Activated gamma-delta T cell treated with Interleukin-2 at 50 U/mL for 16 hours (primary cell): ENCODE measurements at places on chromosomes 16 and 17.

- no peak for DNase-seq
Measured at GRCh38 chr17:20273741-20274500, 193.4 kb downstream of the LGALS9B start.

DNA sequence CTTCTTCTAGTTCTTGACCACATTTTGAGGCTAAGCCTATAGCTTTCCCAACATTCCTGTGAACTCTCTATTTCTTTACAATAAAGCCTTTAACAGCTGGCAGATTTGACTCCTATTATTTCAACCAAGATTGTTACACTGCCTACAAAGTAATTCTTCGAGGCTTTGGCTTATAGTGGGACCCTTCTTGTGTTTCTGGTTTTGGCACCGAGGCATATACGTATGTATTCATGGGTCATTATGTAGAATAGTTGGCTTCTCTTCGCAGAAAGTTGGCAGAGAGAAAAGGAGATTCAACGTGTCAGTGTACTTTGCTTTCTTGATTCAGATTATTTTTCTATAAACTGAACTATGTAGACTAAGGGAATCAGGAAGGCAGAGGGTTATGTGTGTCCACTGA is 102.2 kb downstream of the ABCA8 start:
- no peak for DNase-seq

- no peak for DNase-seq
Measured at GRCh38 chr16:31301708-31302400, 42.1 kb downstream of the ITGAM start.

GRCh38 chr16:58243528-58244004 is 45.7 kb upstream of the CSNK2A2 start:
- no peak for DNase-seq

DNA sequence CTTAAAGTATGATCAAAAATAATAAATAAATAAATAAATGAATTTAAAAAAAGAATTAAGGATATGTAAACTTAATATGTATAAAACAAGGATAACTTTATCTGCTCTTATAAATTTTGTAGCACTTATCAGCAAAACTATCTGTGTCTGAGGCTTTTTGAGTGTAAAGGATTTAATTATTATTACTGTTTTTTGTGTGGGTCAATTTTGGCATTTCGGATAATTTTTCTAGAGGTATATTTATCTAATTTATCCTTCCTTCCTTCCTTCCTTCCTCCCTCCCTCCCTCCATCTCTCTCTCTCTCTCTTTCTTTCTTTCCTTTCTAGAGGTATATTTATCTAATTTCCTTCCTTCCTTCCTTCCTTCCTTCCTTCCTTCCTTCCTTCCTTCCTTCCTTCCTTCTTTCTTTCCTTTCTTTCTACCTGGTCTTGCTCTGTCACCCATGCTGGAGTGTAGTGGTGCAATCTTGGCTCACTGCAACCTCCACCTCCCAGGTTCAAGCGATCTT is 120.8 kb downstream of the ABCA8 start:
- no peak for DNase-seq

DNA sequence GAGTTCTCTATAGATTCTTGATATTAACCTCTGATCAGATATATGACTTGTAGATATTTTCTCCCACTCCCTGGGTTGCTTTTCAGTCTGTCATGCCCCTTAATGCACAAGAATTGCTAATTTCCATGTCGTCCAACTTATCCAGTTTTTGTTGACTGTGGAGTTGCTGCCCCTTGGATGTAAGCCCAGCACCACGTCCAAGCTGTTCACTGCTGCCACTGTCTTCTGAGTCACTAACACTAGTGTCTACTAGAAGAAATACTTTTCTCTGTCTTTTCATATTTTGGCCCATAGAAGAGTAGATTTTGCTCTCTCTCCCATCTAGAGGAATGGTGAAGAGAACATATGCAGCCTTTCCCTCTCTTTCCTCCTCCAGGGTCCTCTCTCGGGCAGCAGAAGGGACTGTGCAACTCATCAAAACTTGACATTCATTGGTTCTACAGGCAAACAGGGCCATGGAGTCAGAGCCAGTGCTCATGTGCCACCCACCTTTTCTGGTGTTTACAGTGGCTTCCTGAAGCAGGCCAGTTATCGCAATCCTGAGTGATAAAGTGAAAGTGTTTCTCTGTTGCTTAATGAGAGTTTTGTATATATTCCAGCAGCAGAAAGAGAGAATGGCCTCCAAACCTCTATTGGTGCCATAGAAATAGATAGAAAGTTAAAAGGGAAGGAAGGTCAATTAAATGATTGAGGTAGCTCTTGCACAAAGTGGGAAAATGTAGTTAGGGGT is 22.6 kb upstream of the PMP22 start:
- DNase-seq, result no peak

GRCh38 chr17:49987681-49988441 is 7.2 kb downstream of the DLX3 start:
- no peak for DNase-seq

- no peak for DNase-seq
Measured at GRCh38 chr16:72876981-72877373, 171.0 kb downstream of the ZFHX3 start.

DNA sequence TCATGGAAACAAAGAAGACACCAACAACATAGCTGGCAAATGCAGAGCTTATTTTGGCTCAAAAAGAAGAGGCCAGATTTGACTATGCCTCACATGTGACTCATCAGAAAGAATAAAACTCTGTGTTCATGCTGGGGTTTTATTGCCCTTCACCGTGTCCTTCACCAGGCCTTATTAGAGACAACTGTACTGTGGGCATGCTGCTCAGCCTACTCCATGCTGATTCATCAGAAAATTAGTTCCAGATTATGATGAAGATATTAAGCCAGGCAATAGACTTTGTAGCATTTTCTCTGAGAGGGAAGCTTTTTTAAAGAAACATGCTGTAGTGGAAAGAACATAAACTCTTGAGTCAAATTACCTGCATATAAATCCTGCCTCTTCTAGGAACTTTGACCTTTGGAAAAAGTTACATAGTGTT is 89.8 kb downstream of the CYB561 start:
- no peak for DNase-seq

DNA sequence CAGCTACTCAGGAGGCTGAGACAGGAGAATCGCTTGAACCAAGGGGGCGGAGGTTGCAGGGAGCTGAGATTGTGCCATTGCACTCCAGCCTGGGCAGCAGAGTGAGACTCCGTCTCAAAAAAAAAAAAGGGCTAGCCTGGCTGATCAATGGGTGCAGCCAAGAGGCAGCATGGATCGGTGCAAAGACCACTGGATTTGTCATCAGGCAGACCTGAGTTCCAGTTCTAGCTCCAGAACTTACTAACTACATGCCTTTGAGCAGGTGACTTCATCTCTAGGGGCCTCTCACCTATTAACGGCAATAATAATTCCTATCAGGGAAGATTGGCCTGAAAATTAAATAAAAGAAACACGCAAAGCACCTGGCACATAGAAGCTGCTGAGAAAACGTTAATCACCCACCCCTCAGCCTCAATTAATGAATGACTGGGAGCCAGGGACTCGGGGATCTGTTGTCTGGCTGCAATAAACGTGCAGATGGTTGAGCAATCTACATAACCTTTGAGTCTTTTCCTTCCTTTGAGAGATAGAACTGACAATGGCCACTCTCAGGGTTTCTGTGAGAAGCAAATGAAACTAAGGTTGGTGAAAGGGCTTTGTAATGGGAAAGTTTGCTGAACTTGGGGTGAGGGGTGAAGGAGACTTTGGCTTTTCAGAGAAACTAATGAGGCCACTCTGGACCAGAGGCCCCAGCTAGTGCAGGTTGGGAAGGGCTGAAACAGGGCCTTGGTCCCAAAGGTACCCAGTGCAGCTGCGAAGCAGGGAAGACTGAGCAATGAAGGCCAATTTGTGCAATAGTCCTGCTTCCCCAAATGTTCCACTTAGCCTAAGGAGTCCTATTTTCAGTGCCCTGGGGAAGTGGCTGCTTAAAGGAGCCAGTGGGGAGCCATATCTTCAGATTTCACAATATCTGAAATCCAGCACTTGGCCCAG is 7.6 kb downstream of the SEZ6L2 start:
- no peak for DNase-seq

- no peak for DNase-seq
Measured at GRCh38 chr17:45441526-45442310, 9.0 kb upstream of the ARHGAP27 start.

DNA sequence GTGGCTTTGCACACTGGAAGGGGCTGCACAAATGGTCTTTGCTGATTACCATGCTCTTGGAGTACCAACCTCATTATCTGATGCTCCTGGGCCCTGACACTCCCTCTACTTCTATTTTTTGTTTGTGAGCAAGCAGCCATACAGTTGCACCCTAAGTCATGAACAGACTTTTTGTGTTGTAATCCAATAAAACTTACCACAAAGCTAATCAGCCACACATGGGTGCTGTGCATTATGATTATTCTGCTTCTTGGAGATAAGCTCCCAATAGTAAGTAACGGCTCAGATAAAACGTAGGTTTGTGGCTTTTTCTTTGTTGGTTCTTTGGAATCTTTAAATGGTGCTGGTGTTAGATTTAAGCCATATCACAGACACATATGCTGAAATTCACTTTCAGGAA is 76.2 kb downstream of the CCT6B start:
- no peak for DNase-seq

- no peak for DNase-seq
Measured at GRCh38 chr16:85458968-85459367, 154.2 kb upstream of the GSE1 start.

- no peak for DNase-seq
Measured at GRCh38 chr17:6919158-6919557, 76.7 kb upstream of the ALOX12 start.

DNA sequence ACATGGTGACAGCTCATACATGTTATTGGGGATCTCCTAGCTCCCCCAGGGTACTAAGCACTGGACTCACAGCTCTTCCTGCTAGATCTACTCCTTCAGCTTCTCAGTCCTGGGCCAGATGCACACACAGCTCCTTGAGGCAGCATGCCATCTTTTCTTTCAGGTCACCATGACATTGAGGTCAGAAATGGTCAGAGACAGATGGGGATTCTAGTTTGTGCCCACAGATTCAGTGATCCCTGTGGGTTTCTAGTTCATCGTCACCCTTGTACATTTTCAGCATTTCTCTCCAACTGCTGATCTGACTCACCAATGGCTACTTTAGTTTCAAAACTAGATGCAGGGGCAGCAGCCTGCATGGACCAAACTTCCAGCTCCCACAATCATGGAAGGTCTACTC is 560.7 kb upstream of the PSMD7 start:
- no peak for DNase-seq

- DNase-seq, result no peak
Measured at GRCh38 chr17:50325906-50326305, 20.0 kb upstream of the XYLT2 start.

DNA sequence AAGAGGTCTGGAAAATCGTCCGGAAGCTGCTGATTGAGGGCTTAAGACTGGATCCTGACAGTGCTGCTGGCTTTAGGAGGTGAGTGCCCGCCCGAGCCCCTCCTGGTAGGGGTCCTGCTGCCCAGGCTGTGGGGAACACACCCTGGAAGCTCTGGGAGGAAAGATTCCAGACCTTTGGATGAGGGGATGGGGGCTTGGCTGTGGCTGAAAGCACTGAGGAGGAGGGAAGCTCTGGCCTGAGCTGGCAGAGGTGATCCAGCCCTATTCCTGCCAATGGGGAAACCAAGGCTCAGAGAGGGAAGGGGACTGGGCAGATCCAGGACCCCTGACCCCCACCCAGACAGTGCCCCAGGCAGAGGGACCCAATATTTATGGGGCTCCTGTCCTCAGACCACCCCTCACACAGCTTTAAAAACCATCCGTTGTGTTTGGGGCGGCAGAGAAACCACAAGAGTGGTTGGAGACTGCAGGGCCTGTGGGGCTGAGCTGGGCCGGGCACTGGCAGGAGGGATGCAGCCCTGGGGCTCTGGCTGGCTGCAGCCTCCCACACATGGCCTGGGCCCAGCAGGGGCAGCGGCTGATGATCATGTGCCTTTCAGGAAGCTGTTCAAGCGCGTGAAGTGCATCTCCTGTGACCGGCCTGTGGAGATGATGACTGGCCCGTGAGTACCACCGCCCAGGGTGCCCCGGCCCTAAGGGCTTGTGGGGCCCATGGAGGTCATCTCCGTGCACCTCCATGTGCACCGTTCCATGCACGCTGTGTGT is 22.8 kb downstream of the UBALD1 start:
- DNase-seq, result no peak

DNA sequence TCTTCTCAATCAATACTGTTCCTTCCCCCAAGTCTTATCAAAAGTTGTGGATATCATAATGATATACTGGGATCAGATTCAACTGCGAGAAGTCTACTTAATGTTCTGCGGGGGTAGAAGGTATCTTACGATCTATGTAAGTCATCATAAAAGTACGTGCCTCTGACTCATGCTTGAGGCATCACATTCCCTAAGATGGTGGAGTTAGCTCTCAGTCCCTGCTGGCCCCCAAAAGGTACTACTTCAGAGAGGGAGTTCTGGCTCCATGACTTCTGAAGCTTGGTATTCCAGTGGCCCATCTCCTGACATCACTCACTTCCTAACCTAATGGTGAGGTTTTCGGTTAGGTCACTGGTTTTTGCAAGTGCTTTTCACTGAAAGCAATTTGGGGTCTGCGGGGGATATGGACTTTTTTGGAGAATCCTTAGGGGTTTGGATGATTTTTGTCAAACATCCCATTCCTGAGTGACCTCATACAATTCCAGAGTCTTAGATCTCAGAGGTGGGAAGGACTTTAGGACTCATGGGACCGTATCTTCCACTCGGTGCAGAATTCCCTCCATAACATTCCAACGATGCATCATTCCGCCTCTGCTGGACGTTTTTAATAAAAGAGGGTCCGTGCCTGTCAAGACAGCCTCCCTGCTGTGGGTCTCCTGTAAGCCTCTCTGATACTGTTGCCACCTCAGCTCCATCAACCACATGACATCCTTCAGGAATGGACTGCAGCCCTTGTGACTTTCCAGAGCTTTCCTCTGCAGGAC is 74.3 kb downstream of the DYNLRB2 start:
- DNase-seq, result no peak

DNA sequence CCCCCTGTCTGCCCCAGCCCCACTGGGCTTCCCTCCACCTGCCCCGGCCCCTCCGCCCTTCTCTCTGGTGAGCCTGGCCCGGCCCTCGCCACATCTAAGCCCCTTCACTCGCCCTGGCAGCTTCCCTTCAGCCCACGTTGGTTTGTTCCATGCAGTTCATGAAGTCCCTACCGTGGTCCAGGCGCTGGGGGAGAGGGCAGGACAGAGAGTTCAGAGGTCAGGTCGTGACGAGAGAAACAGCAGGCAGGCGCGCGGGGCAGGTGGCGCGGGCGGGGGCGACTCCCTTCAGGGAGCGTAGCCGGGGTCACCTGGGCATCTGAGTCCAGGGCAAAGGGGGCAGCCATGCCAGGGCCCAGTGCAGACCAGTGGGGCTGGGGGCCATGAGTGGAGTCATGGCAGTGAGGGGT is 8.9 kb upstream of the TEDC2 start:
- no peak for DNase-seq

DNA sequence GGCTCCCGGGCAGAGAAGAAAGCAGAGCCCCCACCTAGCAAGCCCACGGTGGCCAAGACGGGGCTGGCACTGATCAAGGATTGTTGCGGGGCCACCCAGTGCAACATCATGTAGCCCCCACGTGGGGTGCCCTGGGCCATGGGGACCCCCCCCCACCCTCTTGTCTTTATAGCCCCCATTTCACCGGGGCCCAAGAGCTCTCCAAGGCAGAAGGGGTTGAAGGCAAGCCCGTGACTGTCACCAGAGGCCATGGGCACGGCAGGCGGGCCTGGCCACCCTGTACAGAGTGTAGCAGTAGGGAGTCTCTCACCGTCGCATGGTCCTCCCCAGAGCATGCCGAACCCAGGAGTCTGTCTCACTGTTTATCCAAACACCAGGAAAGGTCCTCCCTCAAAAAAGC is 56.2 kb downstream of the MARF1 start:
- DNase-seq, result no peak

- peak; percentile 28 for DNase-seq
Measured at GRCh38 chr17:19021622-19022083, 17.1 kb upstream of the FAM83G start.

- no peak for DNase-seq
Measured at GRCh38 chr17:48368352-48368908, 61.6 kb downstream of the SKAP1 start.
